ENCODE measurements at places on chromosomes 12 and 14. TPM values are rescaled to one million over a fixed set of nuclear protein-coding genes. Genes with fewer than 3 reads are reported as not detected.

DNA sequence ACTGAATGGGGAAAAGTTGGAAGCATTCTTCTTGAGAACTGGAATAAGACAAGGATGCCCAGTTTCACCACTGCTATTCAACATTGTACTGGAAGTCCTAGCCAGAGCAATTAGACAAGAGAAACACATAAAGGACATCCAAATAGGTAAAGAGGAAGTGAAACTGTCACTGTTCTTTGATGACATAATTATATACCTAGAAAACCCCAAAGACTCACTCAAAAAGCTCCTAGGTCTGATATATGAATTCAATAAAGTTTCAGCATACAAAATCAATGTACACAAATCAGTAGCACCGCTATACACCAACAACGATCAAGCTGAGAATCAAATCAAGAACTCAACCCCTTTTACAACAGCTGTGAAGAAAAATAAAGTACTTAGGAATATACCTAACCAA lies 157.3 kb upstream of the DDHD1 start:
- no peak for DNase-seq

DNA sequence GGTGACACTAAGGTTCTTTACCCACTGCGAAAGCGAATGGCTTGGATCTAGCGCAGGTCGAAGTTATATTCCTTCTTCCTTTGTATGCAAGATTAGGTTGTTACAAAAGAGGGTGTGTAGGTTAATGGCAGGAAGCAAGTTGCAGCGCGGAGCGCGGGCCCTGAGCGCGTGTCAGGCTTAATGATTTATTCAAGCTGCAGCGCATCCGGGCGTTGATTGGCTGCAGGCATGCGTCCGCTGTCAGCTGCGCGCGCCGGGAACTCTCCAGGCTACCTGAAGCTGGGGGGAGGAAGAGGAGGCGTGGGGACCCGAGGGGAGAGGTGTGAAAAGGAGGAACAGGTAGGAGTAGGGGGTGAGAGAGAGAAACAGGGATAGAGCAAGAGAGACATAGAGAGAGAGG lies 7.4 kb downstream of the ASCL1 start:
- peak; percentile 82 for DNase-seq

- no peak for DNase-seq
These were observed 12.5 kb upstream of the RCOR1 start for GRCh38 chr14:102579696-102580549.

GRCh38 chr14:51176839-51177238 lies 63.2 kb upstream of the TMX1 start:
- no peak for DNase-seq

DNA sequence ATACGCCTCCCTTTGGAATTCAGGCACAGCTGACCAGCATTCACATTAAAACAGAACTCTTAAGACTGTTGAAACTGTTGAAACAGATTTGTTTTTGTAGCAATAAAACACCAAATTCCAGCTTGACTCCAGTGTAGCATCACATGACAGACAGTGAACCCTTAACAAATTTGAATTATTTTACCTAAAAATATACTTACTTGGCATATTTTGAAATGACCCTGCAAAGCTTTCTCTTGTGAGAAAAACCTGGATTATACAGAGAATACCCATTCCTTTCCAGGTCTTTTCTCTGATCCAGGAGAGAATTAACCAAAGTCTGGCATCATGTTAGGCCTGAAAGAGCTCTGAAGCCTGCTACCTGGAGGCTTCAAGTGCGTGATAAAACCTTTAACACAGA lies 410.3 kb downstream of the FOXG1 start:
- DNase-seq: no peak

Gene ALX1
- polyA plus RNA-seq: not detected

DNA sequence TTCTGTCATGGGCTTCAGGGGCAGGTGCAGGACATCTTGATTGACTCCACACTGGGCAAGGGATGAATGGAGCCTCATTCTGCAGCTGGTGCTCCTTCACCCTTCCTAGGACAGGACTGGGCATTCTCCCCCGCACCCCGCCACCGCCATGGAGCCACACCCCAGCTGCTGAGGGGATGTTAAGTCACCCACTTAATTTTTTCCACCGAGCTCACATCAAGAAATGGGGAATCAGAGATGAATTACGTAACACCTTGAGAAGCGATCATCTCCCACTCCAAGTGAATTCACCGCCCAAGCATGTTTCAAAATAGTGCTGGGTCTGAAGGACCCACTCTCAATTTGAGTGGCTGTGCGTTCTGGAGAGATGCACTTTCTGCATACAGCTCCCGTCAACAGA lies 94.2 kb downstream of the EML1 start:
- no peak for DNase-seq

DNA sequence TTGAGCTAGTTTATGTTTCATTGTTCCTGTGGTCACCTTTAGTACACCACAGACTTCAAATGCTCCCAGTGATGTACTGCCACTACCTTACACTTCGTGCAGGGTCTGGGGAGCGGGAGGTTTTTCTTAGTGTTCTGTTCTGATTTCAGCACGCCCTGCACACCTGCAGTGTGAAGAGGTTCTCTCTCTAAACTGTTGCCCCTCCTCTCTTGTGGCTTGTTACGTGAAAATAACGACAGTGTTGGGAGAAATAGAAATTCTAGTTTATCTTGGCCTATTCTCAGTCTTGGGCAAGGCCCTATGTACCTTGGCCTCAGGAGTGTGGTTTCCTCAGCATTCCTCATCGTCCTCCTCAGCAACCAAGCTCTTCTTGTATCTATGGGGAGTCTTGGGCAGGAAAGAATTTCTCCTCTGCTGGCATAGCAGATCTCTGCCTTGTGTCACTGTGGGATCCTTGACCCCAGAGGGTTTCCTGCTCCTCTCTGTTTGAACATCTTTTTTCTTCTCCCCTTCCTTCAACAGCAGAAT lies 48.6 kb downstream of the EIF2S3B start:
- peak; percentile 34 for DNase-seq
